ENCODE measurements at places on chromosomes 12 and 14. TPM values are rescaled to one million over a fixed set of nuclear protein-coding genes. Genes with fewer than 3 reads are reported as not detected.
A peak's percentile ranks its signal among the peaks of the same experiment; 100 is the strongest.

GRCh38 chr12:44497044-44497443 lies 379.1 kb downstream of the NELL2 start:
- H3K36me3 ChIP-seq = peaks cover 4% of the 10 kb centered on the region
- H3K4me3 ChIP-seq = no peak overlapping the region
- no peak for DNase-seq
- no peak overlapping the region for H3K27ac ChIP-seq
- no peaks in the 10 kb centered on the region for H3K4me1 ChIP-seq

The GZMH gene
- not detected for total RNA-seq

DNA sequence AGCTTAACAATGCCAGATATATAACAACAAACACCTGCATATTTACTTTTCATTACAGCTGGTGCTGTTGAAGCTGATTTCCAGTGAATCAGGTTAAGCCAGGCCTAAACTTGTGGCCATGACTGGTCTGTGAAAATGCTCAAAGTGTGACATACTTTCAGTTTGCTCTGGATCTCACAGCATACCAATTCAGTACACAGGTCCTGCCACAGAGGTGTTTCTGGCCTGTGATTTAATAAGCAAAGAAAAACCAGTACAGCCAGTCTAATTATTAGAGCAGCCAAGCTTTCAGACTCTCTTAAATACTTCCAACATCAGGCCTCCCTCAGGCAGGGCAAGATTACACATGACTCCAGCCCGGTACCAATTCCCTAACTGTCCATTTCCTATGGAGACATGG lies 27.4 kb upstream of the TMCC3 start:
- H3K27ac ChIP-seq = no peak overlapping the region
- H3K27me3 ChIP-seq = peaks cover 4% of the 10 kb centered on the region
- peaks cover 41% of the 10 kb centered on the region for H3K4me1 ChIP-seq
- H3K36me3 ChIP-seq = peaks cover 3% of the 10 kb centered on the region

The SLC7A8 gene
- total RNA-seq = 24.3 TPM

The PIANP gene
- 2.0 TPM for total RNA-seq

The LIMA1 gene
- 14.3 TPM for total RNA-seq

The HOXC5 gene
- total RNA-seq = not detected

DNA sequence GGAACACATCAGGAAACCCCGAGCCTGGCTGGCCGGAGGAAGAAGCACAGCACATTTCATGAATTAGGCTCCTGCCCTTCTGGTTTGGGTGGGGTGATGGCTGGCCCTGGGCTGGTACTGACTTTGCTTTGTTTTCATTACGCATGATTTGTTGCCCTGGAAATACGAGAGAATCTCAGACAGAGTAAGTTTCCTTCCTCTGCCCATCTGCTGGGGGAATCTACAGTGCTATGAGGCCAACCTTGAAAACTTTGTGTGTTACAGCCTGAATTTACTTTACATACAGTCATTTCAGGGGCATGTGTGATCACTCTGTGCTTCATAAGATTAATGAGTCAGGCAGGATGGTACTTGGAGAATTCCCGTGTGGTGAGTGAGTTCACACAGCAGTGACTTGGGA lies 20.5 kb upstream of the SLC5A8 start:
- no peak for DNase-seq
- H3K27me3 ChIP-seq = no peaks in the 10 kb centered on the region
- no peak overlapping the region for H3K4me3 ChIP-seq
- H3K4me1 ChIP-seq = peaks cover 4% of the 10 kb centered on the region

- no peak overlapping the region for H3K4me3 ChIP-seq
- no peak for DNase-seq
- H3K36me3 ChIP-seq = no peaks in the 10 kb centered on the region
- H3K27me3 ChIP-seq = no peaks in the 10 kb centered on the region
- H3K4me1 ChIP-seq = no peaks in the 10 kb centered on the region
These were observed 307.3 kb downstream of the TMEM117 start for GRCh38 chr12:44143175-44143574.

- peaks cover 3% of the 10 kb centered on the region for H3K27me3 ChIP-seq
- peaks cover 9% of the 10 kb centered on the region for H3K4me1 ChIP-seq
- H3K27ac ChIP-seq = no peak overlapping the region
- DNase-seq = no peak
- no peak overlapping the region for H3K4me3 ChIP-seq
These were observed 3.3 kb downstream of the EEF1AKMT3 start for GRCh38 chr12:57775563-57776246.

DNA sequence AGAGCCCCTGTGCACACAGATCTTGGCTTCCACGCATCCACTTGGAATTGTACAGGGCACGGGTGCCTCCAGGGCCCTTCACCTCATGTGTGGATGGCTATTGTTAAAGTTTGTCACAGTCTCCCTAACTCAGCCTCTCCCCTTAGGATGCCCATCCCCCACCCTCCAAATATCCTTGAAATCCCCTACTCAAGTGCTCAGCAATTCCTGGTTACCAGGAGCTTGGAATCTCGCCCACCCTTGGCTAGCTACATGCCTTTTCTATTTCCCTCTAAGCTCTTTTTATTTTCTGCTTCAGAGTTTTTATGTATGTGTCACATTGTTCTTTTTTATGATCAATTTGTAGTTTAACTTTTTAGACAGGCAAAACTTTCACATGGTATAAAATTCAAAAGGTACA lies 13.0 kb upstream of the NR1H4 start:
- no peaks in the 10 kb centered on the region for H3K36me3 ChIP-seq
- H3K4me1 ChIP-seq = no peaks in the 10 kb centered on the region
- H3K27ac ChIP-seq = no peak overlapping the region
- H3K4me3 ChIP-seq = no peak overlapping the region

GRCh38 chr12:11347810-11348209 lies 37.6 kb upstream of the PRB4 start:
- H3K4me3 ChIP-seq = no peak overlapping the region
- DNase-seq = no peak
- H3K4me1 ChIP-seq = peaks cover 2% of the 10 kb centered on the region
- H3K27ac ChIP-seq = no peak overlapping the region
- no peaks in the 10 kb centered on the region for H3K36me3 ChIP-seq

The SYNDIG1L gene
- total RNA-seq = 1.1 TPM

- H3K36me3 ChIP-seq = peaks cover 7% of the 10 kb centered on the region
- no peak for DNase-seq
- H3K4me3 ChIP-seq = no peak overlapping the region
These were observed 61.3 kb upstream of the RESF1 start for GRCh38 chr12:31897781-31898503.

GRCh38 chr14:59069163-59069854 lies 119.2 kb upstream of the DAAM1 start:
- H3K27me3 ChIP-seq = no peaks in the 10 kb centered on the region
- no peak overlapping the region for H3K4me3 ChIP-seq
- no peaks in the 10 kb centered on the region for H3K36me3 ChIP-seq
- no peak overlapping the region for H3K27ac ChIP-seq
- no peak for DNase-seq

DNA sequence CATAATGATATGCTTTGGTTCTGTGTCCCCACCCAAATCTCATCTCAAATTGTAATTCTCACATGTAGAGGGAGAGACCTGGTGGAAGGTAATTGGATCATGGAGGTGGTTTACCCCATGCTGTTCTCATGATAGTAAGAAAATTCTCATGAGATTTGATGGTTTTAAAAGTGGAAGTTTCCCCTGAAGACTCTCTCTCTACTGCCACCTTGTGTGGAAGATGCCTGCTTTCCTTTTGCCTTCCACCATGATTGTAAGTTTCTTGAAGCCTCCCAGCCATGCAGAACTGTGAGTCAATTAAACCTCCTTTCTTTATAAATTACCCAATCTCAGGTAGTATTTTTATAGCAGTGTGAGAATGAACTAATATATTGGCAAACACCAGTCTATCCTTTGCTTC lies 260.4 kb upstream of the PPFIA2 start:
- no peak overlapping the region for H3K4me3 ChIP-seq
- no peak for DNase-seq
- peaks cover 2% of the 10 kb centered on the region for H3K27me3 ChIP-seq
- H3K4me1 ChIP-seq = no peaks in the 10 kb centered on the region
- H3K36me3 ChIP-seq = no peaks in the 10 kb centered on the region

The SLC24A4 gene
- total RNA-seq = 1.1 TPM

The LRP1 gene
- total RNA-seq = 24.7 TPM

The AJUBA gene
- 7.2 TPM for total RNA-seq

The PROX2 gene
- 0.08 TPM for total RNA-seq

The DAD1 gene
- total RNA-seq = 250 TPM

- peaks cover under 1% of the 10 kb centered on the region for H3K4me1 ChIP-seq
- DNase-seq = no peak
- H3K4me3 ChIP-seq = no peak overlapping the region
- H3K36me3 ChIP-seq = no peaks in the 10 kb centered on the region
- no peaks in the 10 kb centered on the region for H3K27me3 ChIP-seq
- H3K27ac ChIP-seq = no peak overlapping the region
These were observed 102.6 kb upstream of the KRR1 start for GRCh38 chr12:75613981-75614380.

GRCh38 chr12:56487448-56488040 lies 417 bp downstream of the GLS2 start:
- peaks cover 22% of the 10 kb centered on the region for H3K27me3 ChIP-seq
- H3K27ac ChIP-seq = no peak overlapping the region
- no peaks in the 10 kb centered on the region for H3K36me3 ChIP-seq
- peaks cover 13% of the 10 kb centered on the region for H3K4me1 ChIP-seq
- H3K4me3 ChIP-seq = peak overlapping the region; percentile 85
- peak; percentile 23 for DNase-seq

The TMEM229B gene
- total RNA-seq = 0.08 TPM

The COCH gene
- 3.7 TPM for total RNA-seq

DNA sequence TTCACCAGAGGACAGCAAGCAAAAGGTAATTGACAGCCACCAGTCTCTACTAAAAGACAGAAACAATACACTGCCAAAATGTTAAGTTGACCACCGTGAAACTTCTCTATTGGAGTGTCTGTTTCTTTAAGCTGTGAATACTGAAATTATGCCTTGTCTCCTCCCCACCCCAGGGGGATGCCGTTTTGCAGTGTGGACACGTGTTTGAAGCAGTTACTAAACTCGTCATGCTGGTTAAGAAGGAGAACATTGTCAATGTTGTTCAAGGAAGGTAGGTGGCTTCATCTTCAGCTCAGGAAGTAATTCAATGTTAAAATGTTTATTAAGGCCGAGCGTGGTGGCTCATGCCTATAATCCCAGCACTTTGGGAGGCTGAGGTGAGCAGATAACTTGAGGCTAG lies 32.8 kb downstream of the KCTD10 start:
- H3K27ac ChIP-seq = peak overlapping the region; percentile 94
- no peak for DNase-seq
- peaks cover 39% of the 10 kb centered on the region for H3K4me1 ChIP-seq
- H3K36me3 ChIP-seq = peaks cover 34% of the 10 kb centered on the region
- H3K27me3 ChIP-seq = peaks cover 2% of the 10 kb centered on the region

DNA sequence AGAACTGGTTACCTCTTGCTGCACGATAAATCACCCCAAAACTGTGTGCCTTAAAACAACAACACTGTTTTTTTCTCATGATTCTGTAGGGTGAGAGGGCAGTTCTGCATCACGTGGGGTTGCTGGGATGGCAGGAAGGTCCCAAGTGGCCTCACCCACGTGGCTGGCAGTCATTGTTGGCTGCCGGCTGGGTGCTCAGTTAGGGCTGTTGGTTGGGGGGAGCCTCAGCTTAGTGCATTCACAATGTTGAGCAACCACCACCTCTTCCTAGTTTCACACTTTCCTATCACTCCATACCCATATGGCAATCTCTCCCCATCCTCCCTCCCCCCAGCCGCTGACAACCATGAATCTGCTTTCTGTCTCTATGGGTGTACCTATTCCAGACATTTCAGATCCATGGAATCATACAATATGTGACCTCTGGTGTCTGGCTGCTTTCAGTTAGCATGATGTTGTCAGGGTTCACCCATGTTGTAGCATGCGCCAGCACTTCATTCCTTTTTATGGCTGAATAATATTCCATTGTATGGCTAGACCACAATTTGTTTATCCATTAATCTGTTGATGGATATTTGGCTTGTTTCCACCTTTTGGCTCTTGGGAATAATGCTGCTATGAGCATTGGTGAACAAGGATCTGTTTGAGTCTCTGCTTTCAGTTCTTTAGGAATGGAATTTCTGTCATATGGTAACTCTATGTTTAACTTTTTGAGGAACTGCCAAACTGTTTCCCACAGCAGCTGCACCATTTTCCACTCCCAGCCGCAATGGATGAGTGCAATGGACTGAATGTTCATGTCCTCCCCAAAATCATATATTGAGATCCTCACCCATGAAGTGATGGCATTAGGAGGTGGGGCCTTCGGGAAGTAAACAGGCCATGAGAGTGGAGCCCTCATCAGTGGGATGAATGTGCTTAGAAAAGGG lies 11.2 kb upstream of the POP5 start:
- H3K4me1 ChIP-seq = peaks cover 2% of the 10 kb centered on the region
- no peaks in the 10 kb centered on the region for H3K36me3 ChIP-seq
- no peak overlapping the region for H3K27ac ChIP-seq
- no peak overlapping the region for H3K4me3 ChIP-seq
- H3K27me3 ChIP-seq = no peaks in the 10 kb centered on the region
- no peak for DNase-seq

DNA sequence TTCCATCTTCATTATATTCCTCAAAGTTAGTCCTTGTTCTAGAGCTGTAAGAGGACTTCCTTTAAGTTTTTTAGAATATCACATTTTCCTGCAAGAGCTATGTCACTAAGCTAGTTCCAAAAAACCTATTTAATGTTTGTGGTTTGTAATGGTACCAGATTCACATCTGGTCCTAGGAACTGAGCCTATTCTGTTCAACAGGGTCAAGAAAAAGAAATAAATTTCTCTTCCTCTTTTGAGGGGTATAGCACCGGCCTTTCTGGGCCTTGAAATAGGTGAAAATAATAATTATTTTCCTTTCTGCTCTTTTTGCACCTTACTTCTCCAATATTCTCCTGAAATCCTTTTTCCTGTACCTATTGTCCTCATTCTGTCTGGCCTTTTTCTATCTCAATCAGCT lies 3.6 kb upstream of the STXBP6 start:
- H3K4me1 ChIP-seq = peaks cover 13% of the 10 kb centered on the region
- H3K27ac ChIP-seq = no peak overlapping the region
- H3K4me3 ChIP-seq = no peak overlapping the region
- peaks cover 10% of the 10 kb centered on the region for H3K27me3 ChIP-seq

- no peaks in the 10 kb centered on the region for H3K36me3 ChIP-seq
- no peak overlapping the region for H3K4me3 ChIP-seq
- no peak for DNase-seq
These were observed 155.7 kb downstream of the KIF26A start for GRCh38 chr14:104293851-104294627.
